Upper lobe of right lung (tissue), 1 donor: ENCODE measurements at places on chromosomes 7 and 10.

DNA sequence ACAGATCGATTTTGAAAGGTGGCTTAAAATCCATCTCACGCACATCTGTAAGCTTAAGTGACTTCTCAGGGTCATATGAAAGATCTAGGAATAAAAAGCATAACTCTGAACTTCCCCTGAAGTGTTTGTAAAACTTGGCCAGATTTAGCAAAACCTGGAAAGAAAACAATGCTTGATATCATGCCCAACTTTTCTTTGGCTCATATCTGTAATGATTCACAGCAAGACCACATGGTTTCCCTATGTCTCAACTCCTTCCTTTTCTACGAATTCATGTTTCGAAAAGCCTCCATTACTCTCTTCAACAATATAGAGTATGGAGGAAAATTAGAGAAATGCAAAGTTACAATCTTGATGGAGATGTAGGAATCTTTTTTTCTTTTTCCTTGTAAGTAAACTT lies 20.1 kb upstream of the CABCOCO1 start:
- no peak for DNase-seq

GRCh38 chr7:15007507-15007906 lies 105.0 kb upstream of the DGKB start:
- DNase-seq, result no peak

GRCh38 chr7:24427048-24427447 lies 143.1 kb downstream of the NPY start:
- DNase-seq, result no peak

- DNase-seq, result no peak
Observed at GRCh38 chr7:89334797-89335196, 539.3 kb upstream of the TEX47 start.

- DNase-seq, result peak; percentile 69
Observed at GRCh38 chr10:14659626-14660196, 115.0 kb downstream of the FAM107B start.
